ENCODE measurements at places on chromosomes 5 and 9.

GRCh38 chr5:29588236-29588635, 1605.2 kb upstream of the CDH6 start:
- no peak for DNase-seq

DNA sequence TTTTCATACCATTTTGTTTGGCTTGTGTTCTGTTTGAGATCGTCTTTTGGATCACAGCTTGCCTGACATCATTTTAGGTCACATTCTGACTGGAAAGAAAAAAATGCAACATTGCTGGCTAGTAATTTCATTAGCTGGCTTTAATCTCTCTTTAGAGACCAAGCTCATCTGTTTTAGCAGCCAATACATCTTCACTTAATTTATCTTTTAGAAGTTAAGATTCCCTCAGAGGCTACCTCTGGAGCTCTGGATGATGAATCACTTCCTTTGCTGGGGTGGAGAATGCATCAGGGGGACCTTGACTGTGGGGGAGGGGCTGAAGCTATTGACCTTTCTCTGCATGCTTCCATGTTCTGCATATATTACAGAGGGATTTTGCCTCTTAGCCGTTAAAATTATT, 181.5 kb upstream of the OTULINL start:
- DNase-seq, result no peak

DNA sequence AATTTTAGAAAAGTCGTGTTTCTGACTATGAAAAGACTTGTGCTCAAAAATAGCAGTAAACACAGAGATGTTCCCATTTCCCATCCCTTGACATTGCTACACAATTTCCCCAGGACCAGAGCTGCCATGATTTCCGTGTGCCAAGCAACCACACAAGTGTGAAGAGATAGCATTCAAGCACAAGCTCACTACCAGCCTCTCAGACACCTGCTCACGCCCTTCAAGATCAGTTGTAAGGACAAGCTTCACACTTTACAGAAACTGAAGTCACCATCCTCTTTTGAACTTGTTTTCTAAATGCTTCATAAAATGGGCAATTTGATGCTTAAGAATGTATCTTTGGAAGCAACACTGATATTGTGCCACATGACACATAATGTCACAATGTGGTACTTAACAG, 333.1 kb downstream of the CAAP1 start:
- no peak for DNase-seq

GRCh38 chr5:69329905-69330489, 2.6 kb downstream of the CCDC125 start:
- no peak for DNase-seq

- no peak for DNase-seq
These were observed 302.7 kb downstream of the PIK3R1 start for GRCh38 chr5:68518286-68518685.

GRCh38 chr9:4596165-4596922, 65.8 kb upstream of the PLPP6 start:
- no peak for DNase-seq

- DNase-seq, result no peak
These were observed 30.7 kb upstream of the ERAP1 start for GRCh38 chr5:96838201-96839070.

- no peak for DNase-seq
These were observed 69.8 kb downstream of the RPS23 start for GRCh38 chr5:82208371-82208770.

GRCh38 chr5:58505502-58505901, 14.3 kb downstream of the GAPT start:
- DNase-seq, result no peak

GRCh38 chr5:143968071-143968878, 156.3 kb downstream of the HMHB1 start:
- DNase-seq, result peak; percentile 83

DNA sequence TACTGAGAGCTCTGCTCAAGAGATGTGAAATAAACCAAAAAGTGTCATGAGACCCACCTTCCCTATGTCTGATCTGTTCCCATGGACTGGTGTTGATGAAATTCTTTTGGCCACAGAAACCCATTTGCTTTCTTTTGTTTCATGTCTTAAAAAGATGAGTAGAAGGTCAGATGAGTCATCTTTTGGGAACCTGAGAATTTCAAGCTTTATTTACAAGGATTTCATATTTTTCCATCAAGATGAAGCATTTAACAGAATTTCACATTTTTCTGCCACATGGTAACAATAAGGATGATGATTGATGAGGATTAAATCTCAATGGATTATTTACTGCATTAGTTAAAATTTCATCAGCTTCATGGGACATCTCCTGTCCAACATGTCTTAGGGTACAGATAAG, 337.8 kb downstream of the DEPDC1B start:
- no peak for DNase-seq

DNA sequence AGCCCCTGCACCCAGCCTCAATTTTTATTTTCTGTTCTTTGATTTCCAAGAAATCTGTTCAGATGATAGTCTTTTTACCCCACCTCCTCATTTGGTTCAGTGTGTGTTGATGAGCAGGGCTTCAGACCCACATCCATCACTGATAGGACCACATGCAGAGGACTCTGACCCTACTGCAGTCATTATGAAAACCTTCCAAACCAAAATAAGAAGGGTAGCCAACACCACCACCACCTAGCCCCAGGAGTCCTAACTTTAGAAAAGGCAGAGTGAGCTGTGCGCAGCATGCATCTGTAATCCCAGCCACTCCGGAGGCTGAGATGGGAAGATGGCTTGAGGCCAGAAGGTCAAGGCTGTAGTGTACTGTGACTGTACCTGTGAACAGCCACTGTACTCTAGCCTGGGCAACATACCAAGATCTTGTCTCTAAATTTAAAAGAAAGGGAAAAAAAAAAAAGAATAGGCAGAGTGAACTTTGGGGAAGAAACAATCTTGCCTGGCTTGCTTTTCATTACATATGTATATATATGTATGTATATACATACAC, 13.0 kb downstream of the CDKN2AIPNL start:
- DNase-seq, result no peak

GRCh38 chr5:149271716-149272563, at the start of gene AFAP1L1:
Gene AFAP1L1, plus strand, starts transcription at chr5:149271859. Its CDS starts 110 bp downstream, at chr5:149271969.
- no peak for DNase-seq

DNA sequence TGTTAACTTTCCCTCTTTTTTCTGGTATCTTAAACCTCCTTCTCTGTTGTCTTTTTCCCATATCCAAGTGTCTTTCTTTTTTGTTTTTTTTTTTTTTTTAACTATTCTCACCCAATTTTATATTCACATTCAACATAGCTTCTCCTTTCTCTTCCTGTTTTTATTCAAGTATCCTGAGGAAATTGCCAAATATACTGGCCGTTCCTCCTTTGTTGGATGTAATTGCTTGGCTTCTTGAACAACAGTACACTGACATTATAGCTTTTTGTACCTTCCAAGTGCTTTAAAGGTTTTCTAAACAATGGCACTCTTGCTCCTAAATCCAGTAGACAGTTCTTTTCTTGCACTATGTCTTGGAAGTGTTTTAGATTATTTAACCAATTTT, 1146.8 kb downstream of the MAT2B start:
- DNase-seq, result no peak

DNA sequence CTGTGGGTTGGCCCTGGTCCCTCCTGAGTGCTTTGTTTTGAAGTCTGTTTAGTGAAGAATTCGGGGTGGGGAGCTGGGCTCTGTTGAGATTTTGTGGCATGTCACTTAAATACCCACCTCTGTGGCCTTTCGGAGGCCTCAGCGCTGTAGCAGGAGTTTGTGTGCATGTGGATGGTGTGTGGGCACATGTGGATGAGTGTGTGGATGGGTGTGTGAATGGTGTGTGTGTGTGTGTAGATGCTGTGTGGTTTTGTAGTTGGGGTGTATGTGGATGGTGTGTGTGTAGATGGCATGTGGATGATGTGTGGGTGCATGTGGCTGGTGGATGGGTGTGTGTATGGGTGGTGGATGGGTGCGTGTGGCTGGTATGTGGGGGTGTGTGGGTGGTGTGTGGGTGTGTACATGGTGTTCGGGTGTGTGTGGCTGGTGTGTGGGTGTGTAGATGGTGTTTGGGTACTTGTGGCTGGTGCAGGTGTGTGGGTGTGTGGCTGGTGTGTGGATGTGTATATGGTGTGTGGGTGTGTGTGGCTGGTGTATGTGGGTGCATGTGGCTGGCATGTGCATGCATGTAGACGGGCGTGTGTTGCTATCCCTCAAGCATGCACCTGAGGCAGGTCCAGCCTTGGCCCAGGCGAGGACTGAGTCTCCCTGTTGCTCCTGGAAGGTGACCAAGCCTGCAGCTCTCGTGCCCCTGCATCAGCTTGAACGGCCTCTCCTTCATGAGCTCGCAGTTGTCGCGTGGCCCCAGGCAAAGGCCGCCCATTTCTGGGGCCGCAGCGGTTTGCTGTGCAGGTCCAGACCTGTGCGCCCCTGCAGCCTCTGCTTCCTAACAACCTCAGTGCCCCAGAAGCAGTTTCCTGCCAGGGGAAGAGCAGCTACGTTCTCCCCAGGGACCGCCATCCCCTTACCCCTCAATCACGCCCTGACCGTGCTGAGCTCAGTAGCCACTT, 54.0 kb upstream of the FCN2 start:
- DNase-seq, result no peak

GRCh38 chr5:65871182-65871581, 55.2 kb upstream of the ERBIN start:
- no peak for DNase-seq

DNA sequence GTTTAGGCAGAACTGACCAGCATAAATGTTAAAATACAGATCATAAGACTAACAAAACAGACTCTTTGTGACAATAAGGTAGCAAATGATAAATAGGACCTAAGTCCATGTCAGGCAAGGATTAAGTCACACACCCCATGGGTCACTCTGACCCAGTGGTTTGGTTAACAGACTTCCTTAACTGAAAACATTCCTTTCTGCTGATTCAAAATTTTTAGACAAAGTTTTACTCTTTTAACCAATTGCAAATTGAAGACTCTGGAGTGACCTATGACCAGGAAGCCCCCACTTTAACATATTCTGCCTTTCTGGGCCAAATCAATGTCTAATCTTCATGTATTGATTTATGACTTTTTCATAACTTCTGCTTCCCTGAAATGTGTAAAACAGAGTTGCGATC, 4.9 kb upstream of the NXNL2 start:
- peak; percentile 59 for DNase-seq

DNA sequence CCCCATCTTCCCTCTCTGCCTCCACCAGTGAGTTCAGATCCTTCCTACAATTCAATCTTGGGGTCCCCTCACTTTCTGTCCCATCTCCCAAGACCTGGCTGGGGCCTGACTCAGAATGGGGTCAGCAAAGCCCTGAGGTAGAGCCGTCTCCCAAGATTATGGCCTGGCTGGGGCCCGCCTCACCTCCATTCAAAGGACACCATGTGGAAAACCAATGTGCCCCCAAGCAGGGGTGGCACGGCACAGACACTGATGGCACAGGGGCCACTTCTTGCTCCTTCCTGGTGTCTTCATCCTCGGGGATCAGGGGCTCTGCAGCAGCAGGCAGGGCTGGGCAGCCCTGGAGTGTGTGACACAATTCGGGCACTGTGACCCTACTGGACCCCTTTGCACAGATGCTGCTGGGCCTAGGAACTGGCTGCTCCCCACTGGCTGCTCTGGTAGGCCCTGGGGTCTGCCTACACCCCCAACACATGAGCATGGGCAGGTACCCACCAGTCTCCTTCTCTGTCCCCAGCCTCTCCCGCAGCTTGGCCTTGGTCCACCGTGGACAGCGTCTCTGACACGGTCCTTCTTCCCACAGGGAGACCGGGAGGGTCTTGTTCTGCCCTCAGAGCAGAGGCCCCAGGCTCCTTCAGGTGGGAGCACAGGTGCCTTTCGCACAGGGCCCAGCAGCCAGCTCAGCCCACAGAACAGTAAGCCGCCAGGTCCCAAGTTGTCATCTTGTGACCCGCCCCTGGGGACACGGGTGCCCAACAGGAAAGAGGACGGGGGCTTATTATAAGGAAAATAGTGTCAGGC, 89.5 kb downstream of the ADAMTS2 start:
- DNase-seq, result no peak

- DNase-seq, result no peak
These were observed 107.7 kb upstream of the TLX3 start for GRCh38 chr5:171201310-171201709.

DNA sequence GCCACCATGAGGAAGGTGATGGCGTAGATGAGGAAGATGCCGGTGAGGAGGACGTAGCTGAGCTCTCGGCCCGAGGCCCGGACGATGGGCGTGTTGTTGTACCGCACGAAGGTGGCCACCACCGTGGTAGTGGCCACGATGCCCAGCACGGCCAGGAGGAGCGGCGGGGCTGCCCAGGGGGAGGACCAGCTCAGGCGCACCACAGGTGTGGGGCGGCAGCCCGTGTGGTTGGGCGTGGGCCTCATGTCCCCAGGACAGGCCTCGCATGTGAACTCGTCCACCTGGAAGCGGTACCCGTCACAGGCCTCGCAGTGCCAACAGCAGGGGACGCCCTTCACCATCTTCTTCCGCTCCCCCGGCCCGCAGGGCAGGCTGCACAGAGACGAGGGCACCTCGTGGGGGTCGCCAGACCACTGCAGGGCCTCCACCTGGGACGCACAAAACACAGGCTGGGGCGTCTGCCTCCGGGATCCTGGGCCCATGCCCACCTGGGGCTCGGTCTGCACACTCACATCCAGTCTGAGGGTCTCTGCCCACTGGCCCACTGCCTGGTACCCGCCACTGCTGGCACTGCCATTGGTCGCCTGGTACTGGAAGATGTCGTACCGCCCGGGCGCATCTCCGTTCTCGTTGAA, 8.7 kb downstream of the GRM6 start:
- no peak for DNase-seq

DNA sequence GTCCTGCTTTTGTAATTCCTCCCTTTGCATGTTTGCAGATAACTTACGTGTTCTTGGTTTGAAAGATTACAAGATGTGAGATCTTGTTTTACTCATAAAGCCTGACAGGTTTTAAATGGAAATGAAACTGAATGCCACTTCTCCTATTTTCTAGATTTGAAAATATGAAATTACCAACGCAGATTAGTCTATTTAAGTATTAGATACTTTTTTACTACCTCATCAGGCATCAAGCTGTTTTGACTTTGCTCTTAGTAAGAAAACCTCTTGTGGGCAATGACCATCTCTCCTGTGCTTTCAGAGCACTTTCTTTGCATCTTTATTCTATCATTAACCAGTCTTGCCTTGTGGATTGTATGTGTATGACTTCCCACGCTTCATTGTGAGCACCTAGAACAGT, 3.5 kb downstream of the DMXL1 start:
- DNase-seq, result no peak

DNA sequence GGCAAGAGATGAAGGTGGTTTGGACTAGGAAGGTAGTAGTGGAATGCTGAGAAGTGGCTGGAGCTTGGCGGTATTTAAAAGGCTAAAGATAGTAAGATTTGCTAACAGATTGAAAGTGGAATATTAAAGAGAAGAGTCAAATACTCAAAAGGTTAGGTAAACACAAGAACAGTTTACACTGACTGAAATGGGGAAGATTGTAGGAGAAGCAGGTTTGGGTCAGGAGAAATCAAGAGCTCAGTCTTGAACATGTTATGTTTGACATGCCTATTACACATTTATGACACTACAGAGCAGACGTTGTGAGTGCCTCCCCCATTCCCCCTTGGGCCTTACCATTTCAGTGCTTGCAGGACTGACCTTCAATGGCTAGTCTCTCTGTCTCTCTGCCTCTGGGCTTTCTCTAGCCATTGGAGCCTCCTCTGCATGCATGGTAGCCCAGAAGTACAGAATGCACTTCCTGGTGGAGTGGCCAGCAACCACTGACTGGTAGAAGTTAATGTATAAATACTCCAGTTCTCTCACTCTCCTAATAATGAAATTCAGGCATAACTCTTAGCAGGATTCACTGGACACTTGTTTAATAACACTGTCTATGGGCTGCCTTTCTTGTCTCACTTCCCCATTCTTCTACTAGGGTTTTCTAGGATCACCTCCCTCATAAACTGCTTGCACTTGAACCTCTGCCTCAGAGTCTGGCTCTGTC, 56.8 kb downstream of the HMGCS1 start:
- no peak for DNase-seq

GRCh38 chr5:133470841-133471240, 141.5 kb downstream of the FSTL4 start:
- DNase-seq, result no peak

Data from stromal cell of bone marrow (primary cell).